Small intestine (tissue), 16 donors: ENCODE measurements at places on chromosomes 12 and 14.

- DNase-seq = no peak
These were observed 195.2 kb downstream of the ATXN7L3B start for GRCh38 chr12:74732826-74733225.

DNA sequence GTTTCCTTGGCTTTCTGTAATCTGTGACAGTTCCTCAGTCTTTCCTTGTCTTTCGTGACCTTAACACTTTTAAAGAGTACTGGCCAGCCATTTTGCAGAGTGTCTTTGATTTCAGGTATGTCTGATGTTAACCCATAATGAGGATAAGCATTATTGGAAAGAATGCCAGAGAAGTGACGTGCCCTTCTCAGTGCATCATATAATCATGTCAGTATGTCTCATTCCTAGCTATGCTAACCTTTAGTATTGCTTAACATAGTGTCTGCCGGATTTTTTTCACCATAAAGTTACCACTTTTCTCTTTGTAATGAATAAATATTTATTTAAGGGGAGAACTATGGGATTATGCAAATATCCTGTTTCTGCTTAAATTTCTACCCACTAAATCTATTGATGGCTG lies 28.5 kb downstream of the RERG start:
- no peak for DNase-seq

DNA sequence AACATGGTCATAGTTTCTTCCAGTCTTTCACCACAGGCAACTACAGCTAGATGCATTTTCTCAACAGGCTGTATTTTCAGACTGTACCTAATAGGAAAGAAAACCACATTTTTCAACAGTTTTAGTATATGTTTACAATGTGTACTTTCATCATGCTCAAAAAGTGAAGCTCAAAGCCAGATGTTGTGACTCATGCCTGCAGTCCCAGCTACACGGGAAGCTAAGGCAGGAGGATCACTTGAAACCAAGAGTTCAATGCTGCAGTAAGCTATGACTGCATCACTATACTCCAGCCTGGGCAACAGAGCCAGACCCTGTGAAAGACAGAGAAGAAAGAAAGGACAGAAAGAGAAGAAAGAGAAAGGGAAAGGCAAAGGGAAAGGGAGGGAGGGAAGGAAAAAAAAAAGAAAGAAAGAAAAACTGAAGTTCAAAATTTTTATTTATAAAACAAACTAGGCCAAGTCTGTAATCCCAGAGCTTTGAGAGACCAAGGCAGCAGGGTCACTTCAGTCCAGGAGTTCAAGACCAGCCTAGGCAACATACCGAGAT lies 25.5 kb downstream of the GXYLT1 start:
- DNase-seq = no peak

GRCh38 chr12:101379149-101379548 lies 28.4 kb downstream of the ARL1 start:
- DNase-seq = peak; percentile 19

GRCh38 chr12:22532317-22532716 lies 12.0 kb downstream of the C2CD5 start:
- no peak for DNase-seq

DNA sequence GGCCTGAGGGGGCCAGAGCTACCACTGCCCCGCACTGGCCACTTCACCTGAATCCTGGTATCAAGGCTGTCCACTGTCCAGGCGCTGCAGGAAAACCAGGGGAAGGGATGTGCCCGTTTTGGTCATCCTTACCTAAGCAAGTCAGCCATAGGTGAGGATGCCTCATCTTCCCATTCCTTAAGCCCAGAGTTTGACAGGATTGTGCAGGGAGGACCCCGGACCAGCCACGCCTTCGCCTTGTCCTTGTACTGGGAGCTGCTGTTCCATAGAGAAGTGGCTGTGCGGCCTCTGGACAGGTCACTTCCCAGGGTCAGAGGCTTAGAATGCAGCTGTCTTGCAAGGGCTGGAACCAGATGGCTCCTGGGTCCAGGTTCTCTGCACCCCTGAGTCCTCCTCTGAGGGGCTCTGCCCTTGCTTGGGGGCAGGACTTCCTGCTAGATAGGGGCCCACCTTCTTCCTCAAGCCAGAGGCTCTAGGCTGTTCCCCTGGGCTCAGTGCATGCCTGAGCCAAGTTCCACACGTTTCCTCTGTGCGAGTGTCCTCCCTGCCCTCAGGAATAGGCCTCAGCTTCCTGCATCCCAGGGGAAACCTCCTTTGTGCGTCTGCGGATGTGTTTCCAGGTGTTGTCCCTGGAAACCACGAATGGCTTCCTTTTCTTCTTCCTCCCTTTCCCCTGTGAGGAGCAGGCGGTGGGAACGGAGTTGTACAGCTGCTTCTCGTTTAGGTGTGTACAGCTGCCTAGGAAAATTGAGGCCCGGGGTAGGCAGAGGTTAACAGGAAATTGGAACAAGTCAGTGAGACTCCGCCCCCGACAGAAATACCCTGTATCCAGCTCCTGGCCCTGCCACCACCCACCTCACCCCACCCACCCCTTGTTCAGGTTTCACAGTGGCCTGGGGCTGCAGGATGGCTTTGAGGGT lies 54.3 kb upstream of the RIN3 start:
- DNase-seq = peak; percentile 7

- DNase-seq = no peak
These were observed 7.3 kb upstream of the MRPL42 start for GRCh38 chr12:93460003-93460402.

GRCh38 chr14:104601786-104602185 lies 2.8 kb downstream of the TMEM179 start:
- DNase-seq = no peak

GRCh38 chr14:82855912-82856391 lies 1322.3 kb upstream of the SEL1L start:
- peak; percentile 16 for DNase-seq

DNA sequence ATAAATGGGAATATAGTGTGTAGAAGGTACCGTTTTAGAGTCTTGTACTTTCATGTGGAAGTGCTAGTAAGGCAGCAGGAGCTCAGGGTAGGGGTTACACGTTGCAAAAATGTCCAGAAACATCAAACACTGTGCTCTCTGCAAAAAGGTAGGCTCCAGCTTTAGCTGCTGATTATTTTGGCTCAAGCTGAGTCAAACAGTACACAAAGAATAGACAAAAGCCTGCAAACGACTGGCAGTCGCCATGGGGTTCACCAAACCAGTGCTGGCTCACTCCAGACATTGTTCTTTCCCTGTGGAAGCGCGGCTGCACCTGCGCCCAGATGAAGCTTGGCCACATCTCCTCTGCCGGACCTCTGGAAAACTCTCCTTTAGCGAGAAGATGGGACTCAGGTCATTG lies 45.3 kb upstream of the NAA30 start:
- DNase-seq = no peak

DNA sequence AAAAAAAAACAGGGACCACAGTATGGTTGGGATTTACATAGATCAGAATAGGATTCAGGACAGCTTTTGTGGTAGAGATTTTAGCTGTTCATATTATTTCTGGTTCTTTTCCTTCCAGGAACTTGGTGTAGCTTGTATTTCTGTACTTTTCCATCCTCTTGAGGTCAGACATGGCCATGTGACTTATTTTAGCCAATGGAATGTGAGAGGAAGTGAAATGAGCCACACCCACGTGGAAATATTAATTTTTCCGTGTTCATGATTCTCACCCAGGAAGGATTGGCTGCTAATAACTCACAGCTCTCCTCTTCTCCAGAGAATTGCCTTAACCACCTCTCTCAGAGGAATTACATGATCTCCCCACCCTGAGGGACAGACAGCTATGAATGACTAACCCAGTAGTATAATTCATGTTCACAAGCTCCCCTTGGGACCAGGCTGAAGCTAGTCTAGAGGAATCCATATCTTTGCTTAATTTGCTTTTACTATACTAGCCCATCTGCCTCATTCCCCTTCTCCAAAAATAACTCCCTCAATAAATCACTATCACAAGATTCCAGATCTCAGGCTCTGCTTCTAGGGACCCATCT lies 340.4 kb downstream of the NUAK1 start:
- no peak for DNase-seq

- DNase-seq = no peak
These were observed 38.7 kb upstream of the SYCP3 start for GRCh38 chr12:101777978-101778377.

- DNase-seq = no peak
These were observed 63.4 kb upstream of the PTGR2 start for GRCh38 chr14:73788317-73788598.

DNA sequence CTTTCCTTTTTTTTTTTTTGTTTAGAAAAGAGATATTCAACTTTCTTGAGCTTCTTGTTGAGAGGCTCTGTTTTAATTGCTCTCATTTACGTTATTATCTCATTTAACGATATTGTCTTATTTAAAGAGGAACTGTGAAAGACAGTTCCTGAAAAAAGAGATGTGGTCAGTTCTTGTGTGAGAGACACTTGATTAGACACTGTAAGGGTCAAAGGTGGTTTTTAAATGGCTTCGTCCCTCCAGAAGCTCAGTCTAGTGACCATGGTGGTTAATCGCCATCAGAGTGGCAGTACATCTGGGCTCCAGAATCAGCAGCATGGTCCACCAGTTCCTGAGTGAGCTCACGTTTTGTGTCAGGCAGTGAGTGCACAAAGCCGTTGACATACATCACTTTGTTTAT lies 57.9 kb upstream of the KCNA5 start:
- no peak for DNase-seq

- no peak for DNase-seq
These were observed 11.9 kb downstream of the PPP1R36 start for GRCh38 chr14:64561631-64562030.

- DNase-seq = no peak
These were observed 489 bp upstream of the EML5 start for GRCh38 chr14:88793259-88793625.

- no peak for DNase-seq
These were observed 122.1 kb downstream of the CPNE8 start for GRCh38 chr12:38783304-38783703.

- no peak for DNase-seq
These were observed 1075.8 kb upstream of the TMEM132C start for GRCh38 chr12:127191129-127191528.

GRCh38 chr12:11793921-11794710 lies 144.6 kb downstream of the ETV6 start:
- peak; percentile 24 for DNase-seq

- DNase-seq = no peak
These were observed 18.5 kb upstream of the ANO2 start for GRCh38 chr12:5963515-5963914.

DNA sequence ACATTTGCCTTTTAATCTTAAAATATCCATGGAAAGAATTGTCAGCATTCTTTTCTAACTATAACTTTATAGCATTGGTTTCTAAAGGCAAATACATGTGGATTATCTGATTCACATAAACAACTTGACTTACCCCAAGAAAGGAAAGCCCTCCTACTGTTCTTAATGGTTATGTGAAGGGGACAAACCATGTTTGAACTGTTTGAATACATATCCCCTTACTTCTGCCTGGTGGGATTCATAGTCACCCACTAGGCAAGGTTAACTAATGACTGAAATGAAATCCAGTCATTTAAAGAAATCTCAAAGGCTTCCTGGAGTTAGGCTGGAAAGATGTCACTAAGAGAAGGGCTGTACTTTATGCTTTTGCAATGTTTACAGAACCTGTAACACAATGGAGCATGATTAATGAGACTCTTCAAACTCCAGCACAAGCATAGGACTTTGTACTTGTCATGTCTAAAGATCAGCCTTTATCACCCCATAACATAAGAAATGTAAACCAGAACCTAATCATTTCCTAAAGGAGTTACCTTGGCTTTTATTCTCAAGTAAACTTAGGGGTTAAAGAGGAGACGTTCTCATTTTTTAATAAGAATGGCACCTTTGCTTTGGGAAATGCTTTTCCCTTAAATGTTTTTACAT lies 10.2 kb upstream of the FLRT2 start:
- DNase-seq = peak; percentile 78

DNA sequence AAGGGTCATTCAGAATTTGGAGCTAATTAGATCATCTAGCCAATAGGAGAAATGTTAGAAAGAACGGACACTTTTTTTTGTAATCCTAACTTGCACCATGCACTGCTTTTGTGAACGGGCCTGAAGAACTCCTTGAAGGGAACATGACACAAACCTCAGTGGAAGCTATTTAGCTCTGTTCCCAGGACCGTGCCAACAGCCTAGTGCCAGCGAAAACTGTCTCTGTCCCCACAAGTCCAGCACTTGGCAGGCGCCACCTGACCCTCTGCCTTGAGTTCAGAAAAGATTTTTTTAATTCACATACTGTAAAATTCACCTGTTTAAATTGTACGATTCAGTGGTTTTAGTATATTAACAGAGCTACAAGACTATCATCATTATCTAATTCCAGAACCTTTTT lies 31.3 kb upstream of the KCNA5 start:
- DNase-seq = no peak

DNA sequence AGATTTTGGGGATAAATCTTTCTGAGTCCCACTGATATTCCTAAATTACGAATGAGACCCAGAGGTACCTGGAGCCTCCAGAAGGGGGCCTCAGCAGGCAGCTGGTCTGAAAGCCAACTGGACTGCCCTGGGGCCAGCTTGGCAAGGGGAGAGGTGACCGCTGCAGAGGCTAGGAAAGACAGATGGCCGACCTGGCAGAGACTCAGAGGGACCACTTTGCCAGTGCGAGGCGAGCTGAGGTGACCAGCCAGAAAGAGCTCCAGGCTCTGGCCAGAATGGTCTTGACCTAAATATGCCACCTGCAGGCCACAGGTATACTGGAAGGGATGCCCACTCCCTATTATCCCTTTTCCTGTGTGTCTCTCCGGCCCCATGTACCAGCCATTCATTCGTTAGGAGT lies 256.8 kb upstream of the GARIN6 start:
- DNase-seq = no peak

- DNase-seq = no peak
These were observed 85.1 kb upstream of the C14orf180 start for GRCh38 chr14:104494483-104494882.
